ENCODE measurements at places on chromosomes 4 and X. TPM values are rescaled to one million over a fixed set of nuclear protein-coding genes. Genes with fewer than 3 reads are reported as not detected.

TRAM1L1 gene
- 4.2 TPM for total RNA-seq

KDR gene
- under 0.01 TPM for total RNA-seq

HELT gene
- not detected for total RNA-seq

PABPC4L gene
- total RNA-seq: 0.17 TPM

SPANXN3 gene
- not detected for total RNA-seq

SH2D1A gene
- not detected for total RNA-seq

NEIL3 gene
- total RNA-seq: 4.0 TPM

RBM10 gene
- 56.7 TPM for total RNA-seq

C4orf36 gene
- total RNA-seq: 3.1 TPM

ARHGEF6 gene
- total RNA-seq: 19.2 TPM

NSUN7 gene
- not detected for total RNA-seq

RPL34 gene
- 400 TPM for total RNA-seq

APBB2 gene
- 19.6 TPM for total RNA-seq

ETDA gene
- total RNA-seq: not detected
